ENCODE measurements at places on chromosomes 4 and X. TPM values are rescaled to one million over a fixed set of nuclear protein-coding genes. Genes with fewer than 3 reads are reported as not detected.

Gene NAA15
- total RNA-seq = 53.2 TPM

DNA sequence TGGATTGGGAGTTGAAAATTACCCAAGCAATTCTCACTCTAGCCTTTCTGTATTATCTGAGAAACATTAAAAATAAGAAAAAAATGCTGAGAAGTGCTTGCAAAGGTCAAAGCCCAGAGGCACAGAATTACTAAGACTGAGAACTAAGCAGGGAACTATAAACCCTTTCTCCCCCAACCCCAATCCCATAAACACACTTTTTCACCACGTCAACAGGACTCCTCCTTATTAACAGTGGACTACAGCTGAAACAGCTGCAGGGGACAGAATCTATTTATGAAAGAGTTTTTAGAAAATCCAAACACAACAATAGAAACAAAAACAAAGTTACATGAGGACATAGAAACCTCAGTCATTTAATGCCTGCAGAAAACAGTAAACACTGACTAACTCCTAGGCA, 984.1 kb downstream of the TRAM1L1 start:
- no peaks in the 10 kb centered on the region for H3K4me1 ChIP-seq
- H3K4me3 ChIP-seq = no peak overlapping the region
- no peaks in the 10 kb centered on the region for H3K27me3 ChIP-seq
- DNase-seq = no peak
- no peaks in the 10 kb centered on the region for H3K36me3 ChIP-seq

GRCh38 chr4:135098061-135098460, 896.5 kb upstream of the PABPC4L start:
- no peaks in the 10 kb centered on the region for H3K36me3 ChIP-seq
- no peaks in the 10 kb centered on the region for H3K27me3 ChIP-seq
- DNase-seq = no peak
- H3K4me3 ChIP-seq = no peak overlapping the region
- no peaks in the 10 kb centered on the region for H3K4me1 ChIP-seq
- no peak overlapping the region for H3K27ac ChIP-seq

DNA sequence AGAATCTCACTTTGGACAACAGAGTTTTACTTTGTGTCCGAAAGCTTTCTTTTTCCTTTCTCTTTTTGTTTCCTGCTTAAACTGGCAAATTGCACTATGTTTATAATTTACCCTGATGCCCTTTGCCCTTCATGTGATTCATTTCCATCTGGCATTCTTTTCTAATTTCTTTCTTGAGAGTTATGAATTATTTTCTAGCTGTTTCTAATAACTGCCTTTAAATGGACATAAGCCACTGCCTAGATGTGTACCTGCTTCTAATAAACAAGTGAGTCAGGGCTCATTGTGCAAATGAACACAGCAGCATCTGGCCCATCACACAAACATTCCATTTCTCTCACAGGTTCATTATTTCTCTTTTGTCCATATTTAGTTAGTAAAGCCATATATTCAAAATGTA, 242.3 kb upstream of the GPRIN3 start:
- H3K27ac ChIP-seq = no peak overlapping the region
- no peaks in the 10 kb centered on the region for H3K27me3 ChIP-seq
- no peak overlapping the region for H3K4me3 ChIP-seq
- DNase-seq = no peak
- H3K4me1 ChIP-seq = no peaks in the 10 kb centered on the region

GRCh38 chrX:250965-251364, 30.2 kb upstream of the PLCXD1 start:
- H3K27me3 ChIP-seq = peaks cover 2% of the 10 kb centered on the region
- no peaks in the 10 kb centered on the region for H3K4me1 ChIP-seq
- no peak overlapping the region for H3K4me3 ChIP-seq

- no peaks in the 10 kb centered on the region for H3K4me1 ChIP-seq
- H3K27ac ChIP-seq = no peak overlapping the region
- peaks cover 4% of the 10 kb centered on the region for H3K36me3 ChIP-seq
- H3K4me3 ChIP-seq = no peak overlapping the region
- no peak for DNase-seq
- no peaks in the 10 kb centered on the region for H3K27me3 ChIP-seq
Measured at GRCh38 chr4:13455411-13455810, 28.7 kb downstream of the RAB28 start.

DNA sequence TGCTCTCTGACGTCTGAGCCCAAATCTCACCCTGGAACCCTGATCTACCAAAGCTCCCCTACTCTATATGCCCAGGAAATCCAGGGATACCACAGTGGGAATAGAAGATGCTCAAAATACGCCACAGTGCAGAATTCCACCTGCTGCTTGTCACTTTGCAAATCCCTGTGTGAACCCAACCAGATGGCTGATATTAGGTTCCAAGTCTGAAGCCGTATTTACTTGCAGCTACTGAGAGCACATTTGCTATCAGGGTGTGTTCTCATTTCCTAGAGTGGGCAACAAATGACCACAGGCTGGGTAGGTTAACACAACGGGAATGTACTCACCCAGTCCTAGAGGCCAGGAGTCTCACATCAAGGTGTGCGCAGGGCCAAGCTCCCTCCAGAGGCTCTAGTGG, 126.8 kb downstream of the MXRA5 start:
- no peak overlapping the region for H3K27ac ChIP-seq
- H3K4me3 ChIP-seq = no peak overlapping the region
- H3K4me1 ChIP-seq = no peaks in the 10 kb centered on the region
- H3K36me3 ChIP-seq = no peaks in the 10 kb centered on the region
- H3K27me3 ChIP-seq = no peaks in the 10 kb centered on the region

Gene PPEF1
- not detected for total RNA-seq

DNA sequence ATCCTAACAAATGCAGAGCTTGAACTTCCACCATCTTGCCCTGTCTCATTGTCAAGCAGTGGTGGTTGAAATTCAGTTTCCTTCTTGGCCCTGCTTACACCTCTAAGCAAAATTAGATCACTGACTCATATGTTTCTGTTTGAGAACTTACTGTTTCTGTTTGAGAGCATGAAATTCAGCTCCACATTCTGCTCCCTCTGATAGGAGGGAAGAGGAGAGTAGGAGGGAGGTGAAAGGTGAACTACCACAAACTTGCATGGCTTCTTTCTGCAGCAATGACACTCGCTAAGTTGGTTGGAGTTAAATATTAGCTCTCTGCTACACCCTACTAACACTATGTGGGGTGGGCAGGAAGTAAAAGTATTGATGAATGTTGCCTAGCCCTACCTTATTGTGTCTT, 117.8 kb upstream of the EDA2R start:
- H3K36me3 ChIP-seq = no peaks in the 10 kb centered on the region
- no peaks in the 10 kb centered on the region for H3K27me3 ChIP-seq

Gene TFE3
- total RNA-seq = 30.7 TPM

DNA sequence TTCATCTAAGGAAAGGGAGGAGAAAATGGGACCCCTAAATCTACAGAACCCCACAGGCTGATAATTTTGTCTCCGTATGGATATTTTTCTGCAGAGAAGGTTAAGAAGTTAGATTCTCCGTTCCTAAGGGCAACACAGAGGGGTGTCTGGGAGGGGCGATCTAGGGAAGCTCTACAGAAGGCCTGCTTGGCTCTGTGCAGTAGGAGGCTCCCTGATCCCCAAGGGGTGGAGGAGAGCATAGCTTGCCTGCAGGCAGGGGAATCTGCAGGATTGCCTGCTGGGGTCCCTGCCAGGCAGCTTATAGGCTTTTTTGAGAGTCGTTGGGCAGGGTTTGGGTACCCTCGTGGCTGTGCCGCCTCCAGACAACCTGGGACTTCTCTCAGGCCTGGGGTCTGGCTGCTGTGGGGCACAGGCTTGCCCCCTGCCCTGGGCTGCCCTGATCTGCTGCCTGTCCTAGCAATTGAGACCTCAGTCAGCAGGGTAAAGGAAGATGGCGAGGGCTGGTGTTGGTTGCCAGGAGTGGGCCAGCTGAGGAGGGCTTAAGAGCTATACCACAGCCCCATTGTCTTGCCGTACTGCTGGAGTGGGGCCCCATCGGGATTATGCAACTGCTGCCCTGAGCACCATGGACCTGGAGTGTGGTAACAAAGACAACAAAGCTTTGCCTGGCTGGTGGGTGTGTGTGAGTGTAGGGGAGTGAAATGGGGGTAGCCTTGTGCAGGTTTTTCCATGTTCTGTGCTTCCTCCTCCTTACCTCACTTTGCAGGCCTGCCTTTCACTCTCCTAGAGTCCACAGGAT, 74.1 kb downstream of the EFNB1 start:
- no peaks in the 10 kb centered on the region for H3K36me3 ChIP-seq
- no peaks in the 10 kb centered on the region for H3K4me1 ChIP-seq
- no peak for DNase-seq
- no peaks in the 10 kb centered on the region for H3K27me3 ChIP-seq
- H3K27ac ChIP-seq = no peak overlapping the region
- H3K4me3 ChIP-seq = no peak overlapping the region

Gene SUPT20HL1
- total RNA-seq = not detected

Data from psoas muscle (tissue), 8 donors.